CD4-positive, alpha-beta memory T cell (primary cell): ENCODE measurements at places on chromosomes 2 and 18.
A peak's percentile ranks its signal among the peaks of the same experiment; 100 is the strongest.

DNA sequence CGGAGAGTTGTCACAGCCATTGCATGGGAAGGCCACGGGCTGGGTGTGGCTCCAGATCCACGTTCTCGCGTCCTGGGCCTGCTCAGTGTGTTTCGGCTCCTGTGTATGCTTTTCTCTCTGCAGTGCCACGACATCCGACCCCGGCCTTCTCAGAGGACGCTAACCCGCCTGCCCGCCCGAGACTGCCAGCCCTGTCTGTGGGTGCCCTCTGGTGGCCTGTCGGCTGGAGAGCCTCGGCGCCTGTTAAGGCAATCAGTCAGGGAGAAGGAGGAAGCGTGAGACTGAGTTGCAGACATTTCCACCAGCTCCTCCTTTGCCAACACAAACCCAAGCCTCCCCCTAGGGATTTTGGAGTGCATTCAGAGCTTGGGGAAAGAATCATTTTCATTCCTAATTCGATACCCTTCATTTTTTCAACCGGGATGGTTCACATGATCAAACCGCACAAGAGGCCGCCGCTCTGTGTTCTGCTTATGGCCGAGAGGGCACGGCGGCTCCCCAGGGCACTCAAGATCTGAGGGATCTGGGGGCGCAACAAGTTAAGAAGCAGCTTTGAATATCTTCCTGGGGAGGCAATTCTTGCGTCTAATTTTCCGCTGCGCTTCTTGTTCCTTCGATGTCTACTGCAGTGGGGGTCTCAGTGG is 37.5 kb upstream of the ZBTB7C start:
- DNase-seq: peak; percentile 51

GRCh38 chr2:25362434-25363145 is 20.9 kb upstream of the DNMT3A start:
- DNase-seq: peak; percentile 58

DNA sequence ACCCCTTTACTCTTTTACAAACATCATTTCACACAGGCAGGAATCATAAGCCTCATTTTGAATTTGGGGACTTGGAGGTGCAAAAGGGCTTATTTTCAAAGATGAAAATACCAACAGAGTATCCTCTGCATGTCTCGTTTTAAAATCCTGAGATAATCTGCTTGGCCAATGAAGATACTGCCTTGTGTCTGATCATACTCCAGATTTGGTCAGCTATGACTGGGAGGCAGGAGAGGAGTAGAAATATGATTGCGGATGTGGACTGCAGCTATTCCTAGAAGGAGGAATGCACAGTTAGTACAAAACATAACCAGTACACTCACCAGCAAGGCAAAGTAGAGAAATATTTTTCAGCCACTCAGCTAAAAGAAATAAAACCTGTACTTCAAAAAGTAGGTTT is 342.3 kb downstream of the RPRM start:
- DNase-seq: no peak

DNA sequence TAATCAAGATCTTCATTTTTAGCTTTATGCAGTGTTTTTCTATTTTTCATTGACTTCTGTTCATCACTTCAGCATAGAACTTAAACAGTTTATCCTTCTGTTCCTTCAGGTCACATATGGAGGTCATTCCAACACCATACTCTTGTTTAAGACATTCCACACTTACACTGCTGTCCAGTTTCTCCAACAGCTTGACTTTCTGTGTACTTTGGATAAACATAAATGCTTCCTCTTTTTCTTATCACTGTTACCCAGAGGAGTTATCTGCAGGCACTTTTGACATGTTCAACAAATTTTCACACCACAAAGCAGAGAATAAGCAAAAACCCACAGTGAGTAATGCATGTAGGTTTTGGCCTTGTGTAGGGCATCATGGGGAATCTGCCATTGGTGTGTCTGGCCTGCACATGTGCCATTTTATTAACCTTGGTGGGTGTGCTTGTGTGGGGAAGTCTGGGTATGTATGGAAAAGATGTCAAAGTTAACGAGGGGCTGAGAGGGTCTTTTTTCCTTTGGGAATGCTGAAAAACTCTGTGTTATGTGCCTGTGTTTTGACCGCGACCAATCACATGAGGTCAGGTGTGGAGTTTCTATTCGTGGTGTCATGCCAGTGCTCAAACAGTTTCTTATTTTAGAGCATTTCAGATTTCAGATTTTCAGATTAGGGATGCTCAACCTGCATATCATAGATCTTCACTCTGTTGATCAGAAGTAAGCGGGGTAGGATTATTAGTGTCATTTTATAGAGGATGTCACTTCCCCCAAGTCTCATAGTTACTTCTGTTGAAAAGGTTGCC is 53.9 kb upstream of the ACVR1 start:
- DNase-seq: peak; percentile 21

DNA sequence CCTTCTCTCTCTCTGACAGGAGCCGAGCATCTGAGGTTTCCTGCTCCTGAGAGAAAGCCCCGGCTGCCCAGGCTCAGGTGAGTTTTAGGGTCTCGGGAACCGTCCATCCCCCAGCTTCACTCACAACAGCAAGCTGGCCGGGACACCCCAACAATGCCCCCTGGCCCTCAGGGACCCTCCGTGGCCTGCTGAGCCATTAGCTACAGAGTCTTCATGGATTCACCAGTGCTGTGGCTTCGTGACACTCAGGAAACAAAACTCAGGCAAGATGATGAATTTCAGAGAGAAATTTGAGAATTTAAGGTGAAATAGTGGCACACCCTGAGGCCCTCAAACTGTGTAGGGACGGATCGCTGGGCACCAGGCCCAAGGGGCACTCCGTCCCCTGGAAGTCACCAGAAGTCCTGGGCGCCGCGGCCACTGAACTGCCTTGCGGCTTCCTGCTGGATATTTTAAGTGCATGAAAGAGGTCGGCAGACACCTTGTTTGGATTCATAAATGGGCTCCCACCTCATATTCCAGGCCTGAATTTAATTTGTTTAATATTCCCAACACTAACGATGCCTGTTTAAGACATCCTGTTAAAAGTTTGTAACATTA is 368.3 kb upstream of the SALL3 start:
- no peak for DNase-seq

DNA sequence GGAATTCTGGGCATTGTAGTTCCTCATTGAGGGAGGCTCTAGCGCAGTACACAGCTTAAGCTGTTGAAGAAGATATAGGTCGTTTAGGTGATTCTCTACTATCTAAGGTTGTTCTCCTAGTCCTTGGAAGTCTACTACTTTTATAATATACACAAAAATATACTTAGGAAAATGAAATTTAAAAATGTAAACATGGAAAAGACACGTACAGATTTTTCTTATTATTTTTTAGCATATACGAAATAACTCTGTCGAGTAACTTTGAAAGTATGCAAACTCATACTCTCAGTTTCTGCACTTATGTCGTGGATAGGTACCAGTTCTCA is 272 bp upstream of the FASTKD1 start:
- DNase-seq: no peak

- DNase-seq: no peak
Observed at GRCh38 chr18:75121266-75121665, 87.7 kb downstream of the PTGR3 start.

- DNase-seq: no peak
Observed at GRCh38 chr2:31353179-31353578, 61.4 kb downstream of the XDH start.

DNA sequence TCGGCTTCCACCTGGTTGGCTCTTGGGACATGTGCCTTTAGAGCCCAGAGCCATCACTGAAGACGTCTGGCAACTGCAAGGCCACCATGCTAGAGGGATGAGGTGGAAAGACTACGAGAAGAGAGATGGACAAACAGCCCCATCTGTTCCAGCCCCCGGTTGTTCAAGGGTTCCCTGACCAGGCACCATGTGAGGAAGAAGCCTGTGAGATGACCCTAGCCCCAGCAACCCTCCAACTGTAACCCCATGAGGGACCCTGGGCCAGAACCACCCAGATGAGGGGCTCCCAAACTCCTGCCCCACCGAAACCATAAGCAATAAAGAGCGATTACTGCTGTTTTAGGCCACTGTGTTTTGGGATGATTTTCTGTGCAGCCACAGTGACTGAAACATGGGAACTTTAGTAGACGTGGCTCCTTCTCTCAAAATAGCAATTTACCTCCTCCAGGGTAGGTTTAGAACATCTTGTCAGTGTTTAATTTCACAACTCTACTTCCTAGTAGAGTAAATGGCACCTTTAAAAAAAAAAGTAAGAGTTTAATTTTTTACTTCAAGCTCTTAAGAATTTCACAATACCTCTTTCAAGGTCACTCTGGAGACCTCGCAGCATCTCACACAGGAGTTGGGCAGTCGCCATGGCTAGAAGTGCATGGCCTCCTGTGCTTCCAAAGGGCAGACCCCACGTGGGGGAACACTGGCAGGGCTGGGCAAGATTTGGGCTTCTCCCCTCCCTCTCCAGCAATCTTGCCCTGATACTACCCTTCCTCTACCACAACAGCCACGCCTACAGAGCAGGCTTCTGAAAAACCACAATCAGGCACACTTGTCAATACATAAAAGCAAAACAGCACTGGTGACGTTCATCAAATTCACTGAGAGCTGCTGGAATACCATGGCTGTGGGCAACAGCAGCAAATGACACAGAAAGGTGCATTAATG is 48.8 kb downstream of the TMEM163 start:
- DNase-seq: peak; percentile 90

GRCh38 chr2:181613241-181613640 is 43.7 kb downstream of the CERKL start:
- DNase-seq: no peak

DNA sequence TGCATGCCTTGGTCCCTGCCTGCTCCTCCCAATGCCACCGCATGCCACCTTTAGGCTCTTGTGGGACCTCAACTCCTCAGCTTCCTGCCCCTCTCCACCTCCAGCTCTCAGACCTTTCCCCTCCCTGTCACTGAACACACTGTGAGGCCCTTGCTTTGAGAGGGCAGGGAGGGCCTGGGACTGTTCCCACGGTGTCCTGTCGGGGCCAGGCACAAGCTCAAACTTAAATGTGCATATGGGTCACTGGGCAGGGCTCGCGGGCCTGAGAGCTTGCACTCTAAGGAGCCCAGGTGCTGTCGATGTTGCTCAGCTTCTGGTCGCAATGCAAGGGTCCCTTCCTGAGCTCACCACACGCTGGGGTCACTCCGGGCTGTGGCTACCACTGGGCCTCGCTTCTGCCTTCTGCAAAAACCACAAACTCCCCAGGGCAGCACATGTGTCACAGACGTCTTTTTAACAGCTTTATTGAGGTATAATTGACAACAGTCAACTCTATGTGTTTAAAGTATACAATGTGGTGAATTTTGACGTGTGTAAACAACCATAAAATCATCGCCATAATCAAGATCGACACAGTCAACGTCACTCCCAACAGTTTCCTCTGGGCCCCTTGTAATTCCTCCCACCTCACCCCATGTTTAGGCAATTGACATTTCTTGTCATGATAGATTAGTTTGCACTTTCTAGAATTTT is 11.9 kb upstream of the B3GNT7 start:
- DNase-seq: no peak

DNA sequence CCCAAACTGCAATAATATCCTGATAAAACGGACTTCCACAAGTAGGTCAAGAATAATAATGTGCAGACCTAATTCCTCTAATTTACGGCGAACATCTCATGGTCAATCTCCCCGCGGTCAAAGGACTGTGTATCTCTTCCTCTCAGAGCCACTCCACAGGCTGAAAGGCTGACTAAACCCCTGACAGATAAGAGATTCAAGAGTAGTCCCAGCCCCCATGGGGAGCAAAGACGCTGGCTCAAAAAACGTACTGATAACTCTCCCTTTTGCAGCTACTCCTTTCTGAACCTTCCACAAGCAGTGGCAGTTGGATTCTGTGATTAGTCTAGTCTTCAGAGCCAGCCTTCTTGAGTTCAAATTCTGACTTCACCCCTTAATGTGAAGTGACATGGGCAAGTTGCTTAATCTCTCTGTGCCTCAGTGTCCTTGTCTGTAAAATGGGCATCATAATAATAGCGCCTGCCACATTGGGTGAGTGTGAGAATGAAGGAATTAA is 19.7 kb upstream of the IL18R1 start:
- no peak for DNase-seq

DNA sequence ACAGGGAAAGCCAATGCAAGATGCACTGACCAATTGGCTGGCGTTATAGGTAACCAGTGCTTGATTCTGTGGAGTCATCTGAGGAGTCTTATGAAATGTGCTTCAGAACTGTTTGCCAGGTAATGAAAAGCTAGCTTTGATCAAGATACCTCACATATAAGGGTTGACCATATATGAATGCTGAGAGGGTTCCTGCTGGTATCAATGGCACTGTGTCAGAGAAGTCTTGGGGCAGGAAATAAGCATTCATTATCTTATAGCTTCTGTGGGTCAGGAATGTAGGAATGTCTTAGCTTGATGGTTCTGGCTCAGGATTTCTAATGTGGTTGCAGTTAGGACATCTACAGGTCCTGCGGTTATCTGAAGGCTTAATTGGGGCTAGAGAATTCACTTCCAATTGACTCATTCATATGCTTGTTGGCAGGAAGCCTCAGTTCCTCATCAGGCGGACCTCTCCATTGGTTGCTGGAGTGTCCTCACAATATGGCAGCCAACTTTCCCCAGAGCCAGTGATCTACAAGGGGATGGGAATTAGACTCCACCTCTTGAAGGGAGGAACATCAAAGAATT is 22.1 kb upstream of the TCF7L1 start:
- no peak for DNase-seq

- no peak for DNase-seq
Observed at GRCh38 chr2:134976074-134976702, 57.6 kb downstream of the CCNT2 start.

GRCh38 chr2:38523728-38524437 is 78.8 kb downstream of the HNRNPLL start:
- DNase-seq: no peak

DNA sequence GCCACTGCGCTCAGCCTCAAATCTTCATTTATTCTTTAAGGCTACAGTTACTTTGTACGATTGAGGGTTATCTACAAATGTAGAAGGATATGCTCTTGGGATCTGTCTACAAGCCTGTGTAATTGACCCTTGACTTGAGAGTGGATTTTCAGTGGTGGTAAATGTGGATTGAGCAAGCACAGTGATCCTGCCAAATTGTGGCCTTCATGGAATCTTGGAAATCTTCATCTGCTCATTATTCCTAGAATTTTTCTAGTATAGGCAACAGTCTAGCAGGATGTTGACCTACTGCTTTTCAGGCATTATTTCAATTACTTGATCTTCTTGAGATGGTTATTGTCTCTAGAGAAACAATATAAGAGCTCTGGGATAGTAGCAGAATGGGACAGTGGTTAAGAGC is 226.1 kb upstream of the REV1 start:
- DNase-seq: no peak

DNA sequence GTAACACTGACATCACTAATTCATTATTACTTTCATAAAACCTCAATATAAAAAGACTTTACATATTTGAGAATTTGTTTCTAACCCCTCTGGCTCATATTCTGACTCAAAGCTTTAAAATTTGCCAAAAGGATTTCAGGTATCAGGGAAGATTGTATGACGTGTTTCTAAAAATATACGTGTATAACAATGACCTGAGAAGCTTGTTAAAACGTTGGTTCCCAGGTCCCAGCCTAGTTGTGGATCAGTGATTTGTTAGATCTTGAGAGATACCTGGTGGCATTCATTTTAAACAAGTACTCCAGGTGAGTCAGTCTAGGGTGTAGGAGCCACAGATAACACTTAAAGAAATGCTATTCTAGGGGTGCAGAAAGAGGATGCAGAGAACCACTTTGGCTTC is 1096.8 kb upstream of the NXPH2 start:
- no peak for DNase-seq
